Muscle of arm (tissue), 14 donors: ENCODE measurements at places on chromosomes 6 and 20. TPM values are rescaled to one million over a fixed set of nuclear protein-coding genes. Genes with fewer than 3 reads are reported as not detected.

DNA sequence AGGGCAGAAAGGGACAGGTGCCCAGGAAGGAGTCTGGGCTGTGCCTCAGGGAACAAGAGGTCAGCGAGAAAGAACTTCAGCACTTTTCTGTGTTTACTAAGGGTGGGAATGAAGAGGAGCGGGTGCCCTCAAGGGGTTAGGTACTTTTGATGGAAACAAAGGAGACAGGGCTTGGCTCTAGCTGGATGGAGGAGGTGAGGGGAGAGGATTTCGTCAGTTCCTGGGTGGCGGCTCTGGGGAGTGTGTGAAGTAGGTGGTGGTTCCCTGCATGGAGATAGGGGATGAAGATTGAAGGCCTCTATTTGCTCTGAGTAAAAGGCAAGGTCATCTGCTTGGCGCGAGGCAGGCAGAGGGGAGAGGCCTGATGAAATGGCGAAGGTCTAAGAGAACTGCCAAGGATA is 40.0 kb upstream of the ANKRD60 start:
- DNase-seq = no peak

- no peak for DNase-seq
Measured at GRCh38 chr6:110705543-110705942, 109.7 kb downstream of the CDK19 start.

DNA sequence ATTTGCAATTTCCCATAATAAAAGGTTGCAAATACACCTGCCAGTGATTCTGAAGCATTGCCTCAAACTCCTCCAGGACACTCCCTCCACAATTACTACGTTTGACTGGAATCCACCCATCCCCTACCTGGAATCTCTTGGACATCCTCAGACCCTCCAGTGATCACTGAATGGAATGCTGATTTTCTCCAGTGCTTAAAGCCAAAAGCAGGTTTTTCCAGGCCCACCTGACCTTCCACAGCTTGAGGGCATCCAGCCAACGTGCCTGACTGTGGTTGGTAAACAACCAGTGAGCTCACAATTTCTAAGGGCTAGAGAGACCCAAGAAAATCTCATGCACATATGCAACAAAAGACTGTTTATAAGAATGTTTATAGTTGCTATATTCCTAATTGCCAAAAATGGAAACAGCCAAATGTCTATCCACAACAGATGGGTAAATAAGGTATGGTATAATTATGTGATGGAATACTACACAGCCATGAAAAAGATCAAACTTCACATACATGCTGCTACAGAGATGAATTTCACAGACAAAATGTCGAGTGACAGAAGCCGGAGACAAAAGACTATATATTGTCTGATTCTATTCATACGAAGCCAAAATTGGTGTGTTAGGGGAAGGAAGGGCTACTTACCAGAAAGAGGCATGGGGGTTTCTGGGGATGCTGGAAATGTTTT is 147.1 kb upstream of the RREB1 start:
- DNase-seq = no peak

TTBK1 gene
- not detected for polyA plus RNA-seq

SLC35D3 gene
- 0.10 TPM for polyA plus RNA-seq
